ENCODE measurements at places on chromosomes 1 and 21.

DNA sequence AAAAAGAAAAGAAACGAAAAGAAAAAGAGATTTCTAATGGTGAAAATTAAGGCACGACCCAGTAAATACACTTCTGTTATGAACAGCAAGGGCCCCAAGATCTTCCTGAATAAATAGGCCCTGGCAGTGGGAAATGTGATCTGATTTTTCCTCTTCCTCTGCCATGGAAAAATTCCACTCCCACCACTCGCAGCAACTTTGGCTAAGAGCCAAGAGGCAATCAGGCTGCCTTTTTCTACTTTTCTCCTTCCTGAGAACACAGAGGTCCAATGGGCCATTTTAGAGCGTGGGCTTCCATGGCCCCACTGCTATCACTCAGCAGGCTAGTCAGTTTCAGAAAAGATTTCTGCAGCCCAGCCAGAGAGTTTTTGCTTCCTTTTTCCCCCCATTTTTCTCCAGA, 33.7 kb upstream of the AK4 start:
- DNase-seq = no peak

- DNase-seq = no peak
These were observed 45.0 kb downstream of the KCNJ6 start for GRCh38 chr21:37871121-37871862.

DNA sequence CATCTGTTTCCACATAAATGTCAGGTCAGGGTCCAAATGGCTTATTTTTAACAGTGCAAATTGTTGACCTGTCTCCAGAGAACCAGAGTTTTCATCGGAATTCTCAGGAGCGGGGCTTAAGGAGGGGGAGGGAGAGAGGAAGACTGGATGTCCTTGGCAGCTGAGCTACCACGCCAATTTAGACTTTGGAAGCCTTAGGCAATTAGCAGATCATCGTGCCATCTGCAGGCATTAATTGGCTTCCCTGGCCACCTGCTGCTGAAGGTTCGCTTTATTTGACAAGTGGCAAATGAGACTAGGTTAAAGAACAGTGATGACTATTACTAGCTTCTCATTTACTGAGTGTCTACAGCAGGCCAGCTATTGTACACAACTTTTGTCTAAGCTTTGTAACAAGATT, 43.7 kb downstream of the HLX start:
- DNase-seq = no peak

DNA sequence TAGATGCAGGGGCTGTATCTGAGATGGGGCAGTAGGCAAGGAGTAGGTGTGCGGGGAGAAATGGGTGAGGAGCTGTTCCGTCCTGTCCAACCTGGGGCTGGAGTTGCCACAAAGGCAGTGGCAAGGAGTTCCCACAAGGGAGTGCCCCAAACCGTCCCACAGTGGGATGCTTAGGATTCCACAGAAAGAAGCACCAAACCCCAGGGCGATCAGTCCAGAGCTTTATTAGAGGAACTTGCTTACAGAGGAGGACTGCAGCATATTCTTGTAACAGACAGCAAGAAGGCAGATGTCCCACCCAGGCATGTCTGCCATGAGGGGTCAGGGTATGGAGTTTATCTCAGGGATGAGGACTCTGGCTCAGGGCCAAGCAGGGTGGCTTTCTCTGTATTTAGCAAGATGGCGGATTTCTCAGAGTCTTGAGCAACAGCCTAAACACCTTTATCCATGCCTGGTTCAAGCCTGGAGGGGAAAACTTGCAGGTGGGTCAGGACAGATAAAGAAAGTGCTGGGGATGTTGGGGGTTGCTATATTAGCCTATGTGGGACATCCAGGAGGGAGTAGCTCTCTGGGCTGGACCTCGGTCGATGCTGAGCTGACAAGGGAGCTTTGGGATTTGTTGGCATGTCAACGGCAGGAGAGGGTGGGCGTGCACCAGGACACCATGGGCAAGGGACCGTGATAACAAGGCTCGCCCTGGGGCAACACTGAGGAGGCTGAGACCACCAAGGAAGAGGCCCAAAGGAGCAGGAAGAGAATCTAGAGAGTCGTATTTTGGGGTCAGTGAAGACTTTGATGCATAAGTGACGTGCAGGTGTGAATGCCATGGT, 32.8 kb downstream of the OBSCN start:
- DNase-seq = no peak

Data from mesothelial cell of epicardium (in vitro differentiated cells).